T-helper 17 cell (primary cell): ENCODE measurements at places on chromosomes 13 and 19. TPM values are rescaled to one million over a fixed set of nuclear protein-coding genes. Genes with fewer than 3 reads are reported as not detected.

MED29 gene
- total RNA-seq: 43.6 TPM

OR7C1 gene
- total RNA-seq: not detected

- DNase-seq: no peak
These were observed 152.1 kb downstream of the KCTD15 start for GRCh38 chr19:33948651-33949335.

DNA sequence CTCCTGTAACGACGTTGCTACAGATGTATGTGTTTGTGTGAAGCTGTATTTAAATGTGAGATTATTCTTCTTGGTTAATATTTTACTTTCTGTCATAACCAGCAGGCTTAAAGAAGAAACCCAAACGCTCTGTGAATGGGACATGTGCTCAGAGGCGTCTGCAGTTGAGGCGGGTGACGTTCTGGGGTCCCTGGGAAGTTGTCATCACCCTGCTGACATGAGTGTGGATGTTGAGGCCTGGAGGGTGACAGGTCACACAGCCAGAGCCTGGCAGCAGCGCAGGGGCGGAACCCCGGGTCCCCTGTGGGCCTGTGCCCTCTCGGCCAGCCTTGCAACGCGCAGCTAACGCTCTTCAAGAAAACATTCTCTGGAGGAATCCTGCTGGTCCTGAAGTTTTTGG is 16.6 kb downstream of the RASA3 start:
- peak; percentile 3 for DNase-seq

PLPPR2 gene
- 7.1 TPM for total RNA-seq

DNA sequence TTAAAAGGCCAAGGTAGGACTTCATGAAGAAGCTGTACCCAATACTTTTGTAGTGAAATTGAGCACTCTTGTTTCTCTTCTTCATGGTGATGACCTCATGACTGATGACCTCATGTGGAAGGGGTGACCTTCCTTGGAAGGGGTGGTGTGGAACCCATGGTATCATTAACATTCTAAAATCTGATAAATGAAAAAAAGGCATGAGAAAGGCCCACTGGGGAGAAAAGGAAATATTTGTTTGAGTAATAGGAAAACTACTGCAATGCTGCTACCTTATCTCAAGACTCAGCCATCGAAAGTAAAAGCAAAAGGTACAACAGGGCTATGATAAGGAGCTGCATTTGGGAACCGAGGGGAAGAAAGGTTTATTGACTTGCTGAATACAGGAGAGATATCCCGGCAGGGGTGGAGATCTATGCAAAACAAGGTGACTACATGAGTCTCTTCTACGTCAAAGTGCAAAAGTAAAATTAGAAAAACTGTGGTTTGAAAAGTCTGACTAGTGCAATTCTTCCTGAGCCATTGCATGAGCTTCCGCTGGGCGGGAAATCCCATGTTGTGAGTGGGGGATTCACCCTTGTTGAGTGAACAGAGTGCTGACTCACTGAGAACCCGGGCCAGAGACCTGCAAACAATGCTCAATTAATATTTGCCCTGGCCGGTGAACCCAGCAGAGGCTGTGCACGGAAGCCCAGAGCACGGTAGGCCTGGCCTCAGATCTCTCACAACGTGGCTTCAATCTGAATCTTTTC is 138.9 kb upstream of the RFC3 start:
- peak; percentile 13 for DNase-seq

GRCh38 chr13:100892981-100893380 is 218.4 kb upstream of the TMTC4 start:
- no peak for DNase-seq
